ENCODE measurements at places on chromosomes 3 and 15.

GRCh38 chr3:59388555-59389270 is 338.9 kb upstream of the CFAP20DC start:
- no peaks in the 10 kb centered on the region for H3K4me1 ChIP-seq
- no peaks in the 10 kb centered on the region for H3K36me3 ChIP-seq
- DNase-seq = no peak
- H3K4me3 ChIP-seq = no peak overlapping the region

- H3K27me3 ChIP-seq = no peaks in the 10 kb centered on the region
- no peak overlapping the region for H3K4me3 ChIP-seq
- DNase-seq = no peak
- H3K4me1 ChIP-seq = no peaks in the 10 kb centered on the region
- no peaks in the 10 kb centered on the region for H3K36me3 ChIP-seq
- no peak overlapping the region for H3K27ac ChIP-seq
Observed at GRCh38 chr3:34421762-34422161, 623.3 kb downstream of the PDCD6IP start.

- H3K4me1 ChIP-seq = no peaks in the 10 kb centered on the region
- H3K36me3 ChIP-seq = no peaks in the 10 kb centered on the region
- H3K27ac ChIP-seq = no peak overlapping the region
- H3K27me3 ChIP-seq = no peaks in the 10 kb centered on the region
- peak overlapping the region; percentile 80 for H3K4me3 ChIP-seq
- no peak for DNase-seq
Observed at GRCh38 chr15:71116366-71116765, 1.1 kb downstream of the THSD4 start.

- no peaks in the 10 kb centered on the region for H3K36me3 ChIP-seq
- H3K4me1 ChIP-seq = no peaks in the 10 kb centered on the region
- no peak for DNase-seq
- no peak overlapping the region for H3K27ac ChIP-seq
- H3K4me3 ChIP-seq = no peak overlapping the region
Observed at GRCh38 chr3:177652556-177653291, 455.4 kb upstream of the TBL1XR1 start.

- no peaks in the 10 kb centered on the region for H3K27me3 ChIP-seq
- no peak for DNase-seq
- no peak overlapping the region for H3K4me3 ChIP-seq
- no peaks in the 10 kb centered on the region for H3K4me1 ChIP-seq
- H3K36me3 ChIP-seq = no peaks in the 10 kb centered on the region
Observed at GRCh38 chr3:31166249-31166885, 271.9 kb upstream of the GADL1 start.

Measured in adrenal gland (tissue), 19 donors.